ENCODE measurements at places on chromosomes 2 and 18. TPM values are rescaled to one million over a fixed set of nuclear protein-coding genes. Genes with fewer than 3 reads are reported as not detected.

DNA sequence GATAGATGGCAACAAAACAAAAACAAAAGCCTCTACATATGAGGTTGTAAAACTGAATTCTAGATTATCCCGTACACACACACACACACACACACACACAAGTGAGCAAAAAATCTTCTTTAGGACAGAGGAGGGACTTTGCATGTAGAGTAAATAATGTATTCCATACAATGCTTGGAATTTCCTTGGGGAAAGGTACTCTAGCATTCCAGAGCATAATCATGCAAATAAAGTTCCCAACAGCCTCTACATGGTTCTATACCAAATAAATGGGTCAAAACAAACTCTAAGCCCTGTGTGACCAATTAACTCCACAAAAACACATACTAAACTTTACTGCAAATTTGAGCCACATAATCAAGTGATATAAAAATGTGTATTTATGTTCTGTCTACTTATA, 191.4 kb downstream of the RBM43 start:
- no peak for DNase-seq

GRCh38 chr18:80167931-80168330, 58.9 kb downstream of the ADNP2 start:
- no peak for DNase-seq

DNA sequence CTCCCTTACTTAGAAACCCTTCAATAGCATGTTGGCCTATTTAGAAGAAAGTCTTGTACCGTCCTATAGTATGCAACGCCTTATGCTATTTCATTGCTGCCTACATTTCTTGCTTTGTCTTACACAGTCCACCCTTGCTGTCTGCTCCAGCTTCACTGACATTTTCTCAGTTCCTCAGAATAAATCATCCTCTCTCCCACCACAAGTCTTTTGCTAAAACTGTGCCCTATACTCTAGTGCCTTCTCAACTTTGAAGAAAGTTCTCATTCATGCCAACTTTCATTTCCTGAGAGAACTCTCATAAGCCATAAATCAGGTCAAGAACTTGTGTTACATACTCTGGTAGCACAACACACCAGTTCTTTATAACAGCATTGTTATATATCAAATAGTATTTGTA, 54.3 kb upstream of the COL3A1 start:
- no peak for DNase-seq

DNA sequence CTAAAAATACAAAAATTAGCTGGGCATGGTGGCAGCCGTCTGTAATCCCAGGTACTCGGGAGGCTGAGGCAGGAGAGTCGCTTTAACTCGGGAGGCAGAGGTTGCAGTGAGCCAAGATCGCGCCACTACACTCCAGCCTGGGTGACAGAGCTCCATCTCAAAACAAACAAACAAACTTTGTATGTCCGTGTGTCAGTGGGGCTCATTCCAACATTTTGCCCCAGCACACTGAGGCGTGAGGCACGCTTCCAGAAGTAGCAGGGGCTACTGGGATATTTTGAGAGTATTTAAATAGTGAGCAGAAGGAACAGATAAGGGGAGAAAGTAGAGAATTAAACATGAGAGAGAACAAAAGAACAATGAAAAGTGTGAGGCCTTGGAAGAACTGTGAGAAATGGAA, 83.3 kb upstream of the TANK start:
- DNase-seq: no peak

- DNase-seq: no peak
Measured at GRCh38 chr2:74917702-74918619, 40.5 kb upstream of the POLE4 start.

DNA sequence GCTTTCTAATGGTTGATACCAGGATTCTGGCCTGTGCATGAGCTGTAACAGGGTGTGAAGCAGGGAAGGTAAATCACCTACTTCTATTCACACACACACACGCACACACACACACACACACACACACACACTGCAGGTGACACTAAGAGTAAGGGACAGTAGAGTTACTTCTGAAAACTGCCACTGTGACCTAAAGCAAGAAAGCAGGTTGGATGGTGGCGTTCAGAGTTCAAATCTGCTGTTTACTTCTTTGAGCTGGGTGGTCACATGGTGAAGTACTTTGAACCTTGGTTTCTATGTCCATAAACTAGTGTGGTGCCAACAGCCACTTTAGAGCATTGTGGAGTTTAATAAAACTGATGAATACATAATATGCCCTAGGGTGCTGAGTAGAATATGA, 248.0 kb downstream of the PIEZO2 start:
- DNase-seq: no peak

Gene LRRFIP1
- 71.2 TPM for total RNA-seq

DNA sequence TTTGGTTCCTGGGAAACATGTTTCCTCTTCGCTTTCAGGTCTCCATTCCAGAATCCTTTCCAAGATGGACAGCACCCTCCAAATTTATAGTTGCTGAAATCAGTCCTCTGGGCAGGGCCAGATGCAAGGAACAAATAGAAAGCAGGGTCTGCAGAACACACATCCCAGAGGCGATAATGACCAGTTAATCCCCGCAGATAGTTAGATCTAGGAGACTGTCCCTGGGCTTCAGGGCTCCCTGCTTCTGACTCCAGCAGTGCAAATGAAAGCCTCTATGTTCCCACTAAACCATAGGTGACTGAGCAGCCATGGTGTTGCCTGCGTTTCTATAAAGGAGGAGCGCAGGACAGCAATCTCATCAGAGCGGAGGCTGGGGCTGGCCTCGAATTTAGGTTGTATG, 38.7 kb downstream of the SRSF7 start:
- DNase-seq: no peak

GRCh38 chr2:16103614-16104314, 163.4 kb downstream of the MYCN start:
- DNase-seq: no peak

Gene ZBTB7C
- total RNA-seq: 7.7 TPM

Gene HEATR5B
- total RNA-seq: 17.6 TPM

DNA sequence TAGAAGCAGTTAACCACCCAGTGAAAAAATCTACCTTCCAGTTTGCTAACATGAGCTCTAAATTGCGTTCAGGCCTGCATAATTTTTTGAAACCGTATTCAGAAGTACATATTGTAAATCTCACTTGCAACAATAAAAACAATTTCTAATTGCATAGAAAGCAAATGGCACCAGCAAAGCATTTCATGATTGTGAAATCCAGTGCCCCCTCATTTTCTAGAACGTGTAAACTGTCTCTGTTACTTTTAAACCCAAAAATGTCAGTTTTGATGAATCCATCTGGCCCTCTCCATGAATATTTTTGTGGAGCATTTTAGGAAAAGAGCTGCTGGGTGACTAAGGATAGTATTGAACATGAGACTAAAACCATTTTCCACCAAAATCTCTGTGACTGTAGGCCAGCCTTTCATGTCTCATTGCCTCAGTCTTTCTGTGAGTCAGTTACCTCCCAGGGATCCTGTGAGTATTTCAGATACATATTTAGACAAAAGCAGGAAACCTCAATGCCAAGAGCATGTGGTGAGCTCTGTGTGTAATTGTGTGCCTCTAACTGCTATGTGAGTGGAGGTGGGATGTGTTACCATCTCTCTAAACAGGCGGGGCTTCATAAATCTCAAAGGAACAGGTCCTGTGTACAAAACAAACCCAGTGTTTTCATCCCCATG, 477.8 kb upstream of the DCC start:
- DNase-seq: no peak

GRCh38 chr18:60847517-60847916, 474.9 kb upstream of the MC4R start:
- no peak for DNase-seq

GRCh38 chr2:239945751-239946561, 79.2 kb downstream of the NDUFA10 start:
- DNase-seq: no peak

GRCh38 chr2:112669667-112670066, 23.9 kb downstream of the SLC20A1 start:
- no peak for DNase-seq

GRCh38 chr2:151246152-151246551, 15.5 kb downstream of the RBM43 start:
- no peak for DNase-seq

GRCh38 chr2:190214426-190215194, 105.0 kb downstream of the HIBCH start:
- no peak for DNase-seq

Measured in right atrium auricular region (tissue), 2 donors.